ENCODE measurements at places on chromosomes 2 and 18. TPM values are rescaled to one million over a fixed set of nuclear protein-coding genes. Genes with fewer than 3 reads are reported as not detected.
A peak's percentile ranks its signal among the peaks of the same experiment; 100 is the strongest.

DNA sequence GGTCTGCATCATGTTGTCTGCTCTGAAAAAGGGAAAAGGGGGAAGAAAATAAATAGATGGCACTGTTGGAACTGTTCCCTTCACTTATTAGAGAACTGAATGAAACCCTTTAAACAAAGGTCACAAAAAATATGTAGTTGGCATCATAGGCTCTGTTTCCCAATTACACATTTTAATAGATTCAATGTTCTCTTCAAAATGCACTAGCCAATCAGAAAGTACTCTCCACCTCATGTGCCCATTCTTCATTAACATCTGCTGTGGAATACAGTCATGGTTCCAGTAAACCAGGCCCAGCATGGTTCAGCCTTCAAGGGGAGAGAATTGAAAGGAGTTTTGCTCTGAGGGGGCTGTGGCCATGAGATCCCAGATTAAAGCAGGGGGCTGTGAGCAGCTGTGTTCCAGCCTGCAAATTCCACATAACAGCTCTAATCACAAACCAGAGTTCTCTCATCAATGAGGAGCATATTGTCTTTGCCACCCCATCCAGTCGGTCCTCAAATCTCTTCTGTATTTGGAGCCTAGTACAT is 165.9 kb upstream of the CREB1 start:
- no peak overlapping the region for H3K27ac ChIP-seq
- H3K36me3 ChIP-seq = no peaks in the 10 kb centered on the region
- H3K27me3 ChIP-seq = no peaks in the 10 kb centered on the region

GRCh38 chr2:26786207-26787028 is 562 bp downstream of the CENPA start:
- peaks cover 3% of the 10 kb centered on the region for H3K36me3 ChIP-seq
- peak overlapping the region; percentile 76 for H3K4me3 ChIP-seq
- H3K27me3 ChIP-seq = no peaks in the 10 kb centered on the region
- peaks cover 6% of the 10 kb centered on the region for H3K4me1 ChIP-seq

DNA sequence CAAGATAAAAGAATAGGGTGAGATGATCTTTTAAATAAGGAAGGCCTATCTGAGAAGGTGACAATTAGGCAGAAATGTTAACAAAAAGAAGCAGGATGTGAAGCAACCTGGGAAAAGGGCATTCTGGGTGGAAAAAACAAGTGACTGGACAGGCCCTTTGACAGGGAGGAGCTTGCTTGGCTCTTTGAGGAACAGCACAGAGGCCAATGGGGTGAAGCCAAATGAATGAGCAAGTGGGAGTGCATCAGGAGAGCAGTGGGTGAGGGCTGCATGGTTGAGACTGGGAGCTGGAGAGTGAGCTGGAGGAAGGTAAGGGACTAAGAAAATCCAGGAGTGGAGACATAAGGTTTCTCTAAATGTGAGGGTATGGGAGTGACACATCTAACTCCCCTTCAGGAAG is 126.9 kb downstream of the TDRD15 start:
- DNase-seq = no peak
- H3K27me3 ChIP-seq = no peaks in the 10 kb centered on the region
- H3K27ac ChIP-seq = no peak overlapping the region
- H3K4me1 ChIP-seq = no peaks in the 10 kb centered on the region
- H3K36me3 ChIP-seq = no peaks in the 10 kb centered on the region
- H3K4me3 ChIP-seq = no peak overlapping the region

- no peaks in the 10 kb centered on the region for H3K27me3 ChIP-seq
- H3K4me1 ChIP-seq = no peaks in the 10 kb centered on the region
- H3K4me3 ChIP-seq = no peak overlapping the region
Observed at GRCh38 chr2:37797081-37797480, 125.6 kb upstream of the CDC42EP3 start.

DNA sequence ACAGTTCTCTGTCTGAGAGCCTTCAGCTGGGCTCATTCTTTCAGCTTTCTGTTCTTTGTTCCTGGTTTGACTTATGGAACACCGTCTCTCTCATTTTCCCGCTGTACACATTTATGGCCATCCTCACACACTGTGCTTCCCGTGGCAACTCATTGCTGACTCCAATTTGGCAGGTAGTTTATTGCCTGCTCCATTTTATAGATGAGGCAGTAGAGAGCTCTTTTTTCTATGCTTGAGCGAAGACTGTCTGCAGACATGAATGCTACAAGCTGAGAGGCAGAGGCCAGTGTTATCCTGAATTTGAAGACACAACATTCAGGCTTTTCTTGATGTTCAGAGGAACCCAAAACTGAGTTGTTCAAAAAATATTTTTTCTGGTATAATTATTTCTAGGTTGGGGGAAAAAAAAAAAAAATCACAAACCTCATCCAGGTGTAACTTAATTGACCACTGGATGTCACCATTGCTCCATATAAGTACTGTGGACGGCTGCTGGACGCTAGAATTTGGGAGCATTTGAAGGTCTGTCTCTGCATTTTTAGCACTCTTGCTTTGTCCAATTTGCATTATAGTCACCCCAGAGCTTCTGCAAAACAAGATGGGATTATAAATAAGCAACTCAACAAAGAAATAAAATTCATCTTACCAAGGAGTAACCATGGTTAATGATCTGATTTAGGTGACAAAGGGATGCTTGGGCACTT is 83.5 kb downstream of the HRH4 start:
- no peak overlapping the region for H3K27ac ChIP-seq
- DNase-seq = no peak
- no peaks in the 10 kb centered on the region for H3K36me3 ChIP-seq
- no peaks in the 10 kb centered on the region for H3K4me1 ChIP-seq
- H3K4me3 ChIP-seq = no peak overlapping the region
- no peaks in the 10 kb centered on the region for H3K27me3 ChIP-seq

The WDCP gene
- 20.0 TPM for total RNA-seq

The GREB1L gene
- total RNA-seq = 11.0 TPM

The ALPG gene
- 65.3 TPM for total RNA-seq

DNA sequence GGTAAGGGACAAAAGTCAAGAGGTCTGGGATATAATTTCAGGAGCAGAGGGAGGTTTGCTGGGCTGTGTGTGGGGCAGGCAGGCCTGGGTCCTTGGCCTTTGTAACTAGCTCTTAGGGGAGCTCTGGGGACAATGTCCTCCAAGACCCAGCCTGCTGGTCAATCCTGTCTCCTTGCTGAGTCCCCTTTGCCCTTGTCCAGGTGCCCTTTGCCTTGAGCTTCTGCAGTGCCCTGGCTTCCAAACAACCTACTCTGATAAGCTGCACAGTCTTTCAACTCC is 30.0 kb upstream of the REEP1 start:
- H3K27me3 ChIP-seq = no peaks in the 10 kb centered on the region
- no peak overlapping the region for H3K4me3 ChIP-seq
- no peak overlapping the region for H3K27ac ChIP-seq
- no peak for DNase-seq
- H3K4me1 ChIP-seq = peaks cover 4% of the 10 kb centered on the region

The GPC1 gene
- total RNA-seq = 88.7 TPM

GRCh38 chr2:241991299-241991698 is 121.8 kb downstream of the RTP5 start:
- no peak overlapping the region for H3K4me3 ChIP-seq
- H3K27me3 ChIP-seq = no peaks in the 10 kb centered on the region
- no peak for DNase-seq
- H3K36me3 ChIP-seq = no peaks in the 10 kb centered on the region
- no peaks in the 10 kb centered on the region for H3K4me1 ChIP-seq

Data from Panc1 (cell line).